Pulmonary artery endothelial cell (primary cell): ENCODE measurements at places on chromosomes 1 and 21. TPM values are rescaled to one million over a fixed set of nuclear protein-coding genes. Genes with fewer than 3 reads are reported as not detected.

The CD48 gene
- total RNA-seq: not detected in 2 replicates

The PCAT6 gene
- total RNA-seq: 0.26 and 0.28 TPM in 2 replicates

GRCh38 chr1:27451343-27451742, 38.6 kb downstream of the WASF2 start:
- no peak for DNase-seq

DNA sequence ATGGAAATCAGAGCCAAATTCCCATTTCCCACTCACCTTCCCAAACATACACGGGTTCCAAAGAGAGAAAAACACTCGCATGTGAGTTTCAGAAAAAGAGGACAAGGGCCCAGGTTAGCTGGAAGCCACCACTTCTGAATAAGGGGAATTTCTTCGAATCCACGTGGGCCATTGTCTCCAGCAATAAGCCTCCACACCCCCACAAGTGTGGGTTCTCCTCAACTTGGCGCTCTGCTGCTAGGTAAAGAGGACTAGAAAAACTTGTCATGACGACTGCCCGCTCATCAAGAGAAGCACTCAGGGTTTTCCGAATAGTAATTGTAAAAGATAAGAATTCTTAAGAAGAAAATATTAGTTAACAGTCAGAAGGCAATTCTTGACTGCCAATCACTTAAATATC, 30.6 kb downstream of the PRDM15 start:
- no peak for DNase-seq

The VCAM1 gene
- total RNA-seq: 13.8 and 37.1 TPM in 2 replicates

DNA sequence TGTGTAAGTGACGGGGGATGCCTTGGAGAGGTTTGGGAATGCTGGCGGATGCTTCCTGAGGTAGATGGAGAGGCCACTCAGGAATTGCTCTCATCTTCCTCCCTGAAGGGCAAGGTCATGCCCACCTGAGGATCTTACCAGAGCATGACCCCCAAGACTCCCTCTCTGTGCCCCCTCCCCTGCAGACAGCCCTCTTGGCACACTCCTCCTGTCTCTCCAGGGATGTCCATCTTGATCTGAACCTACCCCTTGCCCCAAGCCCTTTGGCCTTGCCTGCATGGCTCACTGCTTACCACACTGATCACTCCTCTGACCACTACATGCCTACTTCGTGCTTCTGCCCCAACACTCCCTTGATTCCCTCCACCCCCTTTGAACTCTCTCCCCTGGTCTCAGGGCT, 17.9 kb upstream of the MPL start:
- DNase-seq: no peak

DNA sequence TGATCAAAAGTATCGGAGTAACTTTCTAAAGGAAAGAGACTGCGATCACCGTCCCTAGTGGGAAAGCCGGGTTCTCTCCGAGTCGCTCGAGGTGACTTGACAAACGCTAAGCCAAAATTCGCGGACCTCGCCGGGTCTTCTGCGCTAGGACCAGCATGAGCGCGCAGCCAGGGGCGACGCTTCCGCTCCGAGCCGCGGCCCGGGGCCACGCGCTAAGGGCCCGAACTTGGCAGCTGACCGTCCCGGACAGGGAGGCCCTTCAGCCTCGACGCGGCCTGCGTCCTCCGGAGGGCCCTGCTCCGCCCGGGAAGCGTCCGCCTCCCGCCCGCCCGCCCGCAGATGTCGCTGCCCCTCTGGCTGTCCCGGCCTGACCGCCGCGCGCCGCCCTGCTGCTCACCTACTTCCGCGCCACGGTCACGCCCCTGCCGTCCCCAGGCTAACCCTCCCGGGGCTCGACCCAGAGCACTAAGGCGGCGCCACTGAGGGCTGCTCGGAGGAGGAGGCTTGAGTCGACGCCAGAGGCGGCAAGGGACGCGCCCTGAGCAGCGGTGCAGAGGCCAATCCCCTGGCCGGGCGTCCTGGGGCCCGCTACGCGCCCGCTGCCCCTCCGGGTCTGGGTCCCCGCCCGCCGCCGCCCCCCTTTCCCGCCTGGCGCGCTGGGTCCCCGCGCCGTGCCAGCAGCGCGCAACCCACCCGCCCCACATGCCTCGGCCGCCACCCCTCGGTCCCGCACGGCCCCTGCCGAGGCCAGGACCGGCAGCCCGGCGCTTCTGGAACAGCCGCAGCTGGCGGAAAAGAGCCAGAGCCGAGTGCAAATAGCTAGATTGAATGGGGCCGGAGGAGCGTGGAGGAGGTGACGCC, 896 bp upstream of the DUSP10 start:
- DNase-seq: peak; percentile 26

GRCh38 chr1:43225168-43225567, 44.6 kb upstream of the TMEM125 start:
- DNase-seq: no peak

The ELAVL4 gene
- total RNA-seq: not detected in 2 replicates

GRCh38 chr1:38872401-38873026, 634 bp downstream of the MYCBP start:
- DNase-seq: no peak

The ALPL gene
- total RNA-seq: 0.13 TPM in 1 of 2 replicates, not detected in the other

DNA sequence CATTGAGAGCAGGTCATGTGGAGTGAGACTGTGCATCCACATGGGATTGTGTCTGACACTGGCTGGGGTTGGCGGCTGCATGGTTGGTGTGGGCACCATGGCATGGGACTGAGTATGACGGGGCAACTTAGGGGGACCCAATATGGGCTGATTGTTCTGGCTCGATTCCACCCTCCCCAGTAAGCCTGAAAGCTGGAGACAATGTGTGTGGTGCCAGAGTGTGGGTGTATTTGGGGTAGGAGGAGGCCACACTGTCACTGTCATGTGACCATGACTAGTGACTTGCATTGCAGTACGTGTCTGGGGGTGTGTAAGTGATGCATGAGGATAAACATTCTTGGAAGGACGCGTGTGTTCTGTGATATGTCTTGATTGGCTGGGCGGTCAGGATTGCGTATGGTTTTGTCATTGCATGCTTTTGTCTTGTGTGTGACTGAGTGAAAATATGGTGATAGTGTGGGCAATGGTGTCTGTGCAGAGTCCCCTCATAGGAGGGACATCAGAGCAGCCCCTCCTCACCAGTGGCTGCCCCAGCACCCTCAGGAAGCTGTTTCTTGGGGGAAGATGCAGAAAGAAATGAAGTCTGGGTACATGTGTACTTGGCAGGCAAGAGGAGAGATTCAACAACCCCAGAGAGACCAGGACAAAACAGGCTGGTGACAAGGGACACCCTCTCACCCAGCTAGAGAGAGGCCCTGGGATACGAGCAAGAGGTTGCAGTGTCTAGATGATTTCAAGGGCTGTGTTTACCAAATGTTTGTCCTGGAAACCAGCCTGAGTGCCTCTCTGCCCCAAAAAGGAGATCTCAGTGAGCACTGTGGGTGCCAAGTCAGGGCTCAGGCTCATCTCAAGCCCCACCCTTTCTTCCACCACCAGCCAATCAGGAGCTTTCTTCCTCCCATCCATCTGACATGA, 36.3 kb downstream of the SDC3 start:
- no peak for DNase-seq
